GM12878 (cell line): ENCODE measurements at places on chromosomes 2 and 18. TPM values are rescaled to one million over a fixed set of nuclear protein-coding genes. Genes with fewer than 3 reads are reported as not detected.

DNA sequence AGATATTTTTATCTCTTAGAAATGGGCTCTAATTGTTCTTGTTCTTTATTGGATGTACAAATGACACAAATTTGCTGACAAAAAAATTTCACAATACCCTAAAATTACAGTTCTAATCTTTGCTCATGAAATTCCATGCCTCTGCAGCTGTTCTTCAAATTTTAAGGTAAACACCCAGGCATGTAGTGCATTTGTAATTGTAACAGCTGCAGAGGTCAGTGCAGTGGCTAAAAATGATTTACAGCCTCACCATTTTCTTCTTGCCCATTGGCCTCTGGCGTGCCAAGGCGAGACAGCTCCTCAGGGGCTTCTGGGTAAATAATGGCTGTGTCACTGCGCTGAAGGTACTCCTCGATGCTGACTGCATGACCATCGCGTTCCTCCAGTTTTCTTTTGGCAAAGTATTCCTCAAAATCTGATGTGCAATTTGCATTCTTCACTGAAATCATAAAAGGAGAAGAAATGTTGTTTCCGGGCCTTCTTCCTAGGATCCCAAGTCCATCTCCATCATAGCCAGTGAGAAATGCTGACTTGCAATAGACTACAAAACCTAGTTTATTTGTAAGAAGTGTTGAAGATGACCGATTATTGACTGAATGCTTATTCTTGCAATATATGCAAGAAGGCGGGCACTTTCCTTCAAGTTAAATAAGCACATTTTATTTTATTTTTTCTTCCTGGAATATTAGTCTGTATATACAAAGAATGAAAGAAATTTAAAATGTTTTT lies 115.2 kb downstream of the ZEB2 start:
- no peak for DNase-seq

DNA sequence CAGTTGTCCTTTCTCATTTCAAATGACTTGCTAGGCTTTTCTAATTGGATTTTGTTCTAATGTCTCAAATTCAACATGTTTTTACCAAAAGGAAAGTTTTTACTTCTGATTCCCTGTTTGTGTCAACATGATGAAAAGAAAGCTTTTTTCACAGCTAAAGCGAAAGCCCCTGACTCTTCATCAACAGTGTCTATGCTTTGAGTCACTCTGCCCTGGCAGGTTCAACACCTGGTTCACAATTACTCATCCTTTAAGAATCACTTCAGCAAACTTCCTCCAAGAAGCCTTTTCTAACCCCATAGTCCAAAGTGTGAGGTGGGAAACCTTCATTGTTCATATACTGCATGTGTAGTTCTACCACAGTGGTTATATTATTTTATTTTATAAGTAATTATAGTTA lies 7.6 kb upstream of the DSG2 start:
- peak; percentile 49 for DNase-seq

- DNase-seq = peak; percentile 81
Measured at GRCh38 chr2:177165721-177166711, 46.6 kb upstream of the HNRNPA3 start.

The NEU2 gene
- polyA plus RNA-seq = not detected in 2 replicates

- DNase-seq = no peak
Measured at GRCh38 chr2:205482399-205483081, 199.8 kb upstream of the NRP2 start.
